Activated CD4-positive, alpha-beta T cell treated with anti-CD3 and anti-CD28 coated beads, Interleukin-10, Interleukin-2, amounts not matched to agents 100 ng/mL and 50 ng/mL, durations not matched to agents 16 hours and 8 hours (primary cell): ENCODE measurements at places on chromosomes 13 and 19.

- no peak for DNase-seq
These were observed 17.0 kb upstream of the PIK3R2 start for GRCh38 chr19:18135712-18136584.

DNA sequence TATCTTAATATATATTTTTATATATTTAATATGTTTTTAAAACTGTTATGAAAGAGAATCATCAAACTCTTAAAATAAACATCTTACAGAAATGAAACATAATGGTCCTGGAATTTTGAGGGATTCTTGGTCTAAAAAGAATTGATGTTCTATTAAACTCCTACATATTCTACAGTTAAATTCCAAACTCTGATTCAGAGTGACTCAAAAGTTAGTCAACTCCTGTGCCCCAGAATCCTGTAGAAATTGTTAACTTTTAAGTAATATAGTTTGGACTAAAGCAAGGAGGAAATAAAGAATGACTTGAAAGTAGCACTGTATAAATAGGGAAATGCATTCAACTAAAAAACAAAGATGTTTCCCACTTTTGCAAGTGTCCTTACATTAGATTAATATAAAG lies 47.7 kb downstream of the FNDC3A start:
- no peak for DNase-seq

DNA sequence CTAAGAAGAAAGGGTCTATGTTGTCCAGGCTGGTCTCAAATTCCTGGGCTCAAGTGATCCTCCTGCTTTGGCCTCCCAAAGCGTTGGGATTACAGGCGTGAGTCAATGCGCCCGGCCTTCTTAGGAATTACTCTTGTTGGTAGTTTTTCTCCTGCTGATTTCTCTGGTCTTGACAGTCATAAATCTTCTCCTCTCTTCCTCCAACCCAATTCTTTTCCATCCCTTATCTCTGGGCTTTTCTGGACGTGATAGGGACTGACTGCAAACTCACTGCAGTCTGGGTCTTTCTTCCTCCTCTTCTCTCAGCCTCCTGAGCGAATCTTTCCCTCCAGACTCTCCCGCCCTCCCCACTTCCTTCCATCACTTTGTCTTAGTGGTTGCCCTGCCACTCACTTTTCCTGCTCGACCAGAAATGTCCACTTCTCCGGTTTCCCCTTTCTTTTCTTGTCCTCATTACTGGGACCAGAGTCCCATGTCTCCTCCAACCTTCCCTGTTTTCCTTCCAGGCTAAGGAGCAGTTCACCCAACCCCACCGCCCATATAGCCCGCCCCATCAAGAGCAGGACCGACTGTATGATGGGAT lies 21.9 kb upstream of the TIMM44 start:
- no peak for DNase-seq

- DNase-seq, result no peak
These were observed 233.5 kb downstream of the EFNB2 start for GRCh38 chr13:106302011-106302410.

DNA sequence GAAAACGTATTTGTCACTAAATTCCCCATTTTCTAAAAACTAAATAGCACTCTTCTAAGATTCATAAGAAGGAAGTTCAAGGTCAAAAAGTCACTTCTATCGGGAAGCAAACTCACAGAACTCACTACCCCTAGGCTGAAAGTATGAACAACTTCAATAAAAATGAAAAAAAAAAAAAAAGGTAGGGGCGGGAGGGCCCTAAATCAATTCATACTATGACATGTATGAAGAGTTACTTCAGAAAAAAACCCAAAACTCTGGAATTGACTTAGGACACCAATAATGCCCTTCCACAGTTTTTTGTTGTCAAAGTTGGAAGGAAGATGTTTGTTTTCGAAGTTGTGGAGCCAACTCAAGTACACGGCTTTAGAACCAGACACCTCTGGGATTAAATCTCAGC lies 1.1 kb downstream of the SUCLA2 start:
- DNase-seq, result no peak

DNA sequence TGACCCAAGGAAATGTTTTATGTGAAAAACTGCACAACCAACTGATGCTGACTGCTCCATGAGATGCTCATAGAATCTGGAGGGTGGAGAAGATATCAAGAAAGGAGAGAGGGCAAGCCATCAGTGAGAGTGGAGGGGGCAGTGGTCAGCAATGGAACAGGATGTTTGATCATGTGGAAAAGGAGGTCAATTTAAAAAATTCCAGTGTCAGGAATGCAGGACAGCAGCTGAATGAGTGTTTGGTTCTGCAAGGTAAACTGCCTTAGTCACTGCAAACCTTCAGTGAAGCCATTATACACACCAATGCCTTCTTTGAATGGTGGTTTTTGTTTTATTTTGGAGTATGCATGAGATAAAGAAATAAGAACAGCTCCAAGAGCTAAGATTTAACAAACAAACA lies 121.5 kb downstream of the FGF14 start:
- no peak for DNase-seq

- DNase-seq, result no peak
These were observed 23.8 kb downstream of the NAXD start for GRCh38 chr13:110638814-110639806.

- peak; percentile 4 for DNase-seq
These were observed 676 bp downstream of the CD320 start for GRCh38 chr19:8307400-8307964.

- peak; percentile 63 for DNase-seq
These were observed 15.0 kb upstream of the ALOX5AP start for GRCh38 chr13:30720172-30720869.

GRCh38 chr13:64534302-64534701 lies 2695.8 kb downstream of the PCDH9 start:
- no peak for DNase-seq

DNA sequence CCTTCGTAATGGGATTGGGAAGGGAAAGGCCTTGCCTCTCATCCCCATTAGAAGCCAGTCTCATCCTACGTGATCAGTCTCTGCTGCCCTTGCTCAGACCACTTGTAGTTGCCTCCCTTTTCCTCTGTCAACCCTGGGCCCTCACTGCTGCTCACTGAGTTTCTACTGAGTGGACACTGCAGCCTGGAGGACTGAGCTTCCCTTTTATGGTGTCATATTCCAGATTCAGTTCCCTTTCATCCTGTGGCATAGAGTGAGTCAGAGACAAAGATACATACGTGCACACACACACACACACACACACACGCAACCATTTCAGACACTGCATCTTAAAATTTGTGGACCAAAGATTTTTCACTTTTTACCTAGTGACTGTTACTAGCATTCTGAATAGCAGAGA lies 56.6 kb downstream of the COG3 start:
- DNase-seq, result no peak
